Colonic mucosa (tissue), 4 donors: ENCODE measurements at places on chromosomes 7 and 10. TPM values are rescaled to one million over a fixed set of nuclear protein-coding genes. Genes with fewer than 3 reads are reported as not detected.

- H3K36me3 ChIP-seq, result no peaks in the 10 kb centered on the region
- H3K4me1 ChIP-seq, result no peaks in the 10 kb centered on the region
- no peak for DNase-seq
- no peak overlapping the region for H3K27ac ChIP-seq
- no peak overlapping the region for H3K4me3 ChIP-seq
Measured at GRCh38 chr7:14016950-14017349, 27.5 kb upstream of the ETV1 start.

DNA sequence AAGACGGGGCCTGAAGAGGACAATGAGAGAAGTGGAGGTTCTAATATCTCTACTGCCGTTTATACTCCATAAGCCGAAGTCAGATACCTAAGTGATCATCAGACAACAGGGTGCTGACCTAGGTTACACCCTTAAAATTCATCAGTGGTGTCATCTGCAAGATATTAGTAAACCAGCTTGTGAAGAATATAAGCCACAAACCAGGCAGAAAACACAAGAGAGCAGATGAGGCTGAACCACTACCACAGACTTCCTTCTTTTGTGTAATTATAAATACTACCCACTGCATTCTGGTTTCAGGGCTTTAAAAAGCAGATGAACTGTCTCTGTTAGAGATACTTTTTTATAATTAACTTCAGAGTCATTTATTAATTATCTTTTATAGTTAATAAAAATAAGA lies 69.0 kb upstream of the LRRC17 start:
- no peaks in the 10 kb centered on the region for H3K36me3 ChIP-seq
- H3K4me1 ChIP-seq, result no peaks in the 10 kb centered on the region
- no peak overlapping the region for H3K4me3 ChIP-seq
- H3K27ac ChIP-seq, result no peak overlapping the region

UNCX gene
- total RNA-seq, result not detected

ANKRD7 gene
- not detected for total RNA-seq

TUBB8 gene
- not detected for total RNA-seq
